ENCODE measurements at places on chromosomes 7 and 10.
A peak's percentile ranks its signal among the peaks of the same experiment; 100 is the strongest.

DNA sequence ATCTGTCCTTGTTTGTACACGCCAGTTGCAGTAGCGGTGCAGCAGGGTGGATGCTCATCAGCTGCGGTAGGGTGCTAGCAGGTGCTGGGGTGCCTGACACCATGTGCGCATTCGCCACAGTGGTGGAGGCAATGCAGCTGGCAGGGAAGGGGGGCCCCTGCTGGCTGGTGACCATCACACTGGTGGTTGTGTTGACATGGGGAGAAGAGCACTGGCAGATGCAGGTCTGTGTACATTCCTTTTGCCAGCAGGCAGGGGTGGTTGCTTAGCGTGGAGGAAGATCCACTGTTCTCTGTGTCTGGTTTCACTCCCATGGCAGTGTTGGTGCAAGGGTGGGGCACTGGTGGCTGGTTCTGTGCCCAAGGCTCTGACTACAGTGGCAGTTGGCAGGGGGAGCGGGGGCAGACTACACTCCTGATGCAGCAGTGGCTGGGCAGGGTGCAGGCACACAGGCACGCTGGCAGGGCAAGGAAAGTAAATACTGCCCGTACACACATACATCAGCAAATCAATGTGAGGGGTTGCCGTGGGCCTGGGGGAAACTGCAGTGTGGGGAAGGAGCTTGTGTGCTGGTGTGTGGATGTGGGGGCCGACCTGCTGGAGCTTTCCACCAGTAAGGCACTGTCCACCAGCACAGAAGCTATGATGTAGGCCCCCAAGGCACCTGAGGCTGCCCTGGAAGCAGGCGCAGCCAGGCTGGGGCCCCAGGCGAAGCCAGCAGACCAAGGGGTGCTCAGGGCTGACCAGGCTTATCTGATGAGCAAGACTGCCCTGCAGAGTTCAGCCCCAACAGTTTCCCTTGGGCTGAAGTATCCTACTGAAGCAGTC lies 87.2 kb upstream of the UNC5B start:
- no peak for DNase-seq

DNA sequence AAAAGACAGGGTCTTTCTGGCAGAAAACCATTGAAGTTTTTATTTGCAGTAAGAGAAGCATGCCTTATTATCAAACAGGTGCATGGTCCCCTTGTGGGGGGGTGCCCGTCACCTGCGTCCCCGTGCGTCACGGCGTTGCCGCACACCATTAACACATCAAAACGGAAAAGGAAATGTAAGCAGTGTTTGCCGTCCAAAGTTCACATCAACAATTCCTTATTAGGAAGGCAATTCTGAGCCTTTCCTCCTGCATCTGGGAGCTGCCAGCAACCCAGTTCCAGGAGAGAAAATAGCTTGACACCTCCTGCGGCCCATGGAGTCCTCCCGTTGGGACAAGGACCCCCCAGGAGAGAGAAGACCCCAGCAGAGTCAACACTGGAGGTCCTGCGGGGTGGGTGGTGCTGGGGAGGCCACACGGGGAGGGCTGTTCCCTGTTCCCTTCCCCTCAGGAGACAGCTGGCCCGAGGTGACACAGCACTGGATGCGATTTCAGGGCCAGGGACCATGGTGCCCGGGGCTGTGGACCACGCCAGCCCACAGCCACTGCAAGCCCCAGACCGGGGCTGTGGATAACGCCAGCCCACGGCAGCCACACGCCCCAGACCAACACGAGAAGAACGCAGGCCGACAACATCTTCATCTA lies 39.5 kb downstream of the DIP2C start:
- no peak for DNase-seq

- DNase-seq: no peak
These were observed 21.6 kb downstream of the TAS2R41 start for GRCh38 chr7:143499246-143499645.

GRCh38 chr7:15279640-15280039 lies 282.2 kb downstream of the AGMO start:
- no peak for DNase-seq

GRCh38 chr7:109757713-109758112 lies 1188.0 kb downstream of the DNAJB9 start:
- no peak for DNase-seq

DNA sequence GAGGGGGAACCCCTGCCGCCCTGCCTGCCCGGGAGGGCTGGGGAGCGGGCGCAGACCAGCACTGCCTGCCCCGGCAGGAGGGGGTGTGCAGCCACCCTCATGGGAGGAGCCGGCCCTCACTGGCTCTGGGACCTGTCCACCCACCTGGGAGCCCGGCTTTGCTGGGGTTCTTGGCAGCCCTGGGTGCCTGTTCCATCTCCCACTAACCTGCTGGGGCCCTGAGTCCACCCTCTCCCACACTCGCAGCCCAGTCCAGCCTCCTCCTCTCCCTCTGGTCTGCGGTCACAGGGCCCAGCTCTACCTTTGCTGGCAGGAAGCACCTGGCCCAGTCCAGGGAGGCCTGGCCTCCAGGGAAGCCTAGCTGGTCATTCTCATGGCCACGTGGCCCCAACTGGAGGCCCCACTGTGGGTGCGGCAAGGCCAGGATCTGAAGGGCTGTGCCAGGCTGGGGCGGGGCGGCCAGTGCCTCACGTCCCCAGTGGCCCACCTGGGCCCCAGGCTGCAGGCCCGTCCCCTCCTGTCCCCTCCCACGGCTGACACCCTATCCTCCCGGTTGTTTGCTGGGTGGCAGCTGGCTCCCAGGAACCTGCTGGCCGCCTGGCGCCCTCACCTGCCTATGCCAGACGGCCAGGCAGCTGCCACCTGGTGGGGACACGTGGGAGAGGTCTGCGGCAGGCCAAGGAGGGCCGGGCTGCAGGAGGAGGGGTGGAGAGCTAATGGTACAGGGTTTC lies at the start of gene TMEM184A:
Gene TMEM184A, minus strand, starts transcription at position 393 of the 731 bp plus-strand sequence. CDS start 721 bp downstream, outside the sequence.
- DNase-seq: no peak

DNA sequence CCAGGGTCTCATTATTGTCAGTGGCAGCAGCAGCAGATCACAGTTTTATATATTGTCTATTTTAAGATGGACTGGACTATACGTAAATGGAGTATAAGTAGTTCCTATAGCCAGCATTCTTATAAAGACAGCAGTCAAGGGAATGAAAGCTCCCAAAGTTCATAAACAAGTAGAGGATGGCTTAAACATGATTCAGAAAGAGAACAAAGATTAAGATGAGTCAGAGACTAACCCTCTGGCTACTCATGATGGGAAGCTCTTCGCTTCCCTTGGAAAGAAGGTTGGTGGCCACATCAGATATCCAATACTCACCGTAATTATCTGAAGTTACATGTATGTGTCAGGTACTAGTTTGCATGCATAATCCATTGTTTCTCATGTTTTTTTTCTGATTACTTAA lies 277.0 kb downstream of the INHBA start:
- peak; percentile 83 for DNase-seq
